ENCODE measurements at places on chromosomes 11 and 22.
A peak's percentile ranks its signal among the peaks of the same experiment; 100 is the strongest.

- DNase-seq: no peak
These were observed 1261.4 kb upstream of the TENM4 start for GRCh38 chr11:80702264-80702663.

GRCh38 chr11:117026593-117027330, 71.5 kb downstream of the SIK3 start:
- DNase-seq: no peak

DNA sequence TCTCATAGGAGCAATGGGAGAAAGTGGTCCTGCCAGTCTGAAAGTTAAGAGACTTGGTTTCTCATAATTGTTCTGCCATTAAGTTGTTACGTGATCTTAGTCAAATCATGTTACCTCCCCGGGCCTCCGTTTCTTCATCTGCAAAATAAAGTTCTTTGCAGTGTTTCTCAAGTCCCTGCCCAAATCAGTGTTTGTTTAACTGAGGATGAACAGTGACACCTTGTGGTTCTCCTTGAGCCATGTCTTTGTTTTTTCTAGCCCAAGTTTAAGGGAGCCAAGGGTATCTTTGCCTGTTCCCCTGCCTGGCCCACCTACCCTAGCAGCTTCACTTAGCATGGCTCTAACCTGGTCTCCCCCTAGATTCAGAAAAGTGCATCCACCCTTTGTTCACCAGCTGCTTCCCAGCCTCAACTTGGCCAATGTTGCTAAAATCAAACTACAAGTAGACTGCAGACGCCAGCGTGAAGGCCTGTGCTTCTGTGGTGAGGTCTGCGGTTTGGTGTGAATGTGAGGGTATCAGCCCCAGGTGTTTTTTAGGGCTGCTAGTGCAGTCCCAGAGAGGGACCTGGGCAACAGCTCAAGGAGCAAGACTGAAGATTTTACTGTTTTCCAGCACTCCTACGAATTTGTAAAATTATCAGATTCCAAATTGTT, 35.5 kb downstream of the FZD4 start:
- no peak for DNase-seq

GRCh38 chr11:8624698-8625097, 30.7 kb upstream of the STK33 start:
- peak; percentile 55 for DNase-seq

DNA sequence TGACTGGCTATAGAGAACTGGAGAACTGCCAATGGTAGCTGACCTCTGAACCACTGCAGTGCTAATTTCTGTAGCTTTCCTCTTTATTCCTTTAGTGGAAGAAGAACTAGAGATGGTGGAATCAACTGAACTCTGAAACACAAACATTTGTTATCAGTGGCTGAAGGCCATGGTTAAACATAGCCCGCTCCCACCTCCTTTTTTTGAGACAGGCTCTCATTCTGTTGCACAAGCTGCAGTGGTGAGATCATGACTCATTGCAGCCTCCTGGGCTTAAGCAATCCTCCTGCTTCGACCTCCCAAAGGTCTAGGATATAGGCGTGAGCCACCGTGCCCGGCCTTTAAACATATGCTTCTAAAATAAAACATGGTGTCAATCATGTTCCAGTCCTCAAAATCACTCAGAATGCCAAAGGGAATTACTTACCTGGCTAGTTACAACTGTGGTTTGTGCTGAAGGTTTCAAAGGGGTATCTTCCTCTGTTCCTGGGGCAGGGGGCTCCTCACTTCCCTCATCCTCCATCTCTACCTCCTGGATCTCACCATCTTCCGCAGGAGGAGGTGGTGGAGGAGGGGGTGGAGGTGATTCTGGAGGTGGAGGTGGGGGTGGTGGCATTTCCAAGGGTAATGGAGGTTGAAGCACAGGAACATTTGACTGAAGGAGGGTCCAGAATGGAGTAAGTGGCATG, 9.0 kb upstream of the AGBL2 start:
- DNase-seq: no peak

GRCh38 chr22:41709341-41709740, 10.0 kb downstream of the MEI1 start:
- DNase-seq: no peak

Data from left ventricle myocardium superior (tissue), 1 donor.